ENCODE measurements at places on chromosomes 13 and 19. TPM values are rescaled to one million over a fixed set of nuclear protein-coding genes. Genes with fewer than 3 reads are reported as not detected.

Gene BST2
- total RNA-seq, result 48.1 TPM

Gene ZNF576
- 10.3 TPM for total RNA-seq

Gene COX7A1
- total RNA-seq, result 17.0 TPM

Gene RETN
- total RNA-seq, result not detected

Gene RNF225
- not detected for total RNA-seq

- DNase-seq, result no peak
These were observed 29.5 kb downstream of the PCDH9 start for GRCh38 chr13:67200605-67201004.

GRCh38 chr13:95003019-95003813, 290.9 kb upstream of the SOX21 start:
- DNase-seq, result peak; percentile 32

- no peak for DNase-seq
These were observed 181.1 kb downstream of the DCT start for GRCh38 chr13:94298346-94298745.

GRCh38 chr19:35357867-35358573, at the start of gene FFAR3:
Gene FFAR3 (plus strand): TSS chr19:35358460. CDS start chr19:35358891, 431 bp downstream.
- peak; percentile 37 for DNase-seq

DNA sequence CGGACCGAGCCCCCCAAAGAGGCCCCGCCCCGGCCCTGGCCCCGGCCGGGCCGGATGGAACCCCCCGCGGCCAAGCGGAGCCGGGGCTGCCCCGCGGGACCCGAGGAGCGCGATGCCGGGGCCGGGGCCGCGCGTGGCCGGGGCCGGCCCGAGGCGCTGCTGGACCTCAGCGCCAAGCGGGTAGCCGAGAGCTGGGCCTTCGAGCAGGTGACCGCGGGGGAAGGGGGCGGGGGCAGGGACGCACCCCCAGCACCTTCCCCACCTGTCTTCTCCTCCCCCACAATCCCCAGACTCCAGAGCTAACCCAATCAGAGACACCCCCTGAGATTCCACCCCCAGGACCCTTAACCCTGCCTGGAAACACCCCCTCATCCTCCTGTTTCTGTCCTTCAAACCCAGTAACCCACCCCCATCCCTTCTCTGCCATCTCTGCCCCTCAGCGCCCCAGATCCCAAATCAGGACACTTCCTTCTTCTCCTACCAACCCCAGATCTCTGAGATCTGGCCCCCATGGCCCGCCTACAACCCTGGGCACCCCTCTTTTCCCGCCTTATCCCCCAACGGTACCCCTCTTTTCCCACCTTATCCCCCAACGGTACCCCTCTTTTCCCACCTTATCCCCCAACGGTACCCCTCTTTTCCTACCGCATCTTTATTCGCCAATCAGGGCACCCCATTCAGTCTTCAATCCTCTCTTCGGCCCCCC, 505 bp downstream of the ZSWIM4 start:
- no peak for DNase-seq

DNA sequence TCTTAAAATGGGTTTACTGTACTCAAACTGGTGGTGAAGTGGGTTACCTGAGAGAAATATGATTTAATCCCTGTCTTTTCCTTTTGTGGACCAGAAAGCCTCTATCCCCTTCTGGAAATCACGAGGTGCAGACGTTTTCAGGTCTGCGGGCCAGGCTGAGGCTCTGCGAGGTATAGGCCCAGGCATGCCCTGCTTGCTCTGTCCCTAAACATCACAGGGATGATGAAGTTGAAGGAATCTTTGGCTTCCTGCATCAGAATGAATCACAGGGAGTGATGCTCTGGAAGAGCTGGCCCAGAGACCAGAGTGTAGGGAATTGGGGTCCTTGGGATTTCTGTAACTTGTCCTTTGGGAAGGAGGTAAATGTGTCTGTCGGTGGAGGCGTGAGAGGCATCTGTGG, 18.4 kb upstream of the CHST8 start:
- no peak for DNase-seq

DNA sequence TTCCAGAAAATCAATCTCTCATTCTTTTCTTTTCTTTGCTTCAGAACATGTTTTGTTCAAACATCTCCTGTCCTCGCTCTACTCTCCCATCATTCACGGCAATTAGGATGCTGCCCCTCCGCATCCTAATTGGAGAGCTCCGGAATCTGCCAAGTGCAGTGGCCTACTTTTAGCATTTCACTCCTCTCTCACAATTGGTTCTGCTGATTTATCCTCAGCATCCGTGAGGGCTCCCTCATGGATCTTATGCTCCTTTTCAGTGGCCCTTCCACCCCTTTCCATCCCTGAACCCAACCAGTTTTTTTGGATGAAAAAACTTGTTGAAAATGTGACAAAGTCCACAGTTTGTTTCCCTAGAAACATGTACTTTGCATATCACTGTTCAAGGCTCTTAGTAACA, 22.4 kb downstream of the AMER2 start:
- no peak for DNase-seq

GRCh38 chr19:38148337-38148736, 75.7 kb downstream of the DPF1 start:
- no peak for DNase-seq

- no peak for DNase-seq
These were observed 14.5 kb upstream of the CCDC97 start for GRCh38 chr19:41295499-41295898.

GRCh38 chr13:29908416-29909080, 58.1 kb upstream of the UBL3 start:
- DNase-seq, result peak; percentile 79
